ENCODE measurements at places on chromosomes 4 and X.

DNA sequence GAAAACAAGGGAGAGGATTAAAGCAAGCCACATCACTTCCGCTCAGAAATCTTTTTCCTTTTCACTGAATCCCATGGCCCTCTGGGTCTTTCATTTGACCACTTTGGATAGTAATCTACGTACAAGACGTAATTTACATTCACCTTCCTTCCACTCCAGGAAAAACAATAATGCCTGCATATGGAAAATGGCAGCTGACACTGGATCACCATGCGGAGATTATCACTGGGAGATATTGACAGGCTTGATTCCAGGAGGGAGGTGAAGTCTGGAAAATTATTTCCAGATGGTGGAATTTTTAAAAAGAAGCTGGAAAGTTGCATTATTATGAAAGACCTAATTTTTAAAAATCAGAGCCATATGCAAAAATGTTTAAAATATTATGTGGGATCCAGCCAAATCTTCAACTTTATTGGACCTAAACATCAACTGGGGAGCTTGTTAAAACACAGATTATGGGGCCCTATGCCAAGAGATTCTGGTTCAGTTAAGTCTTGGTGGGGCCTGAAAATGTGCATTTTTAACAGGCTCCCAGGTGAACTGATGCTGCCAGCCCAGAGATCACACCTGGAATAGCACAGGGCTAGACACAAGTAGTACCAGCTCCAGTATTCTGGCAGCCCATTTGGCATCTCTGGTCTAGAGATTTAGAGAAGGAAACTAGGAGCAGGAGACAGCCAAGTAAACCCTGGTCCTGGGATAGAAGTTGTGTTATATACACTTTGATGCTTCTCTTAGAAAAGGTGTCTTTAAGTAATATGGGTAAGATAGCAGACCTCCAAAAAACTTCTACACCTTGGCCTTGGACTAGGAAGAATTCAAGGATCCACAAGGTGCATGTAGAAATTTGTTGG lies 290.3 kb upstream of the LDB2 start:
- no peak for DNase-seq

DNA sequence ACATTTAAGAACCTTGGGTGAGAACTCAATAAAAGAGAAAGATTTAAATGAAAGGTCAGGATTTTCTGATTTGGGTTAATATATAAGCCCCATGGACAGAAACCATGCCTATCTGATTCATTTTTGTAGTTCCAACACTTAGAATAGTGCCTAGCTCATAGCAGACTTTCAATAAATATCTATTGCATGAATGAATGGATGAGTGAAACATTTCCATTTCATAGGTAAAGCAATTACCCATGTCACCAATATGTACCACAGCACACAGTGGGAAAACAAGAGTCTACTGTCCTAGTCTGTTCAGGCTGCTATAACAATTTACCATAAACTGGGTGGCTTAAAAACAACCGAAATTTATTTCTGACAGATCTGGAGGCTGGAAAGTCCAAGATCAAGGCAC lies 63.9 kb upstream of the PTPN13 start:
- no peak for DNase-seq

GRCh38 chrX:37872303-37872655 lies 24.9 kb upstream of the DYNLT3 start:
- DNase-seq = no peak

GRCh38 chrX:68699960-68700746 lies 52.7 kb downstream of the STARD8 start:
- DNase-seq = no peak

DNA sequence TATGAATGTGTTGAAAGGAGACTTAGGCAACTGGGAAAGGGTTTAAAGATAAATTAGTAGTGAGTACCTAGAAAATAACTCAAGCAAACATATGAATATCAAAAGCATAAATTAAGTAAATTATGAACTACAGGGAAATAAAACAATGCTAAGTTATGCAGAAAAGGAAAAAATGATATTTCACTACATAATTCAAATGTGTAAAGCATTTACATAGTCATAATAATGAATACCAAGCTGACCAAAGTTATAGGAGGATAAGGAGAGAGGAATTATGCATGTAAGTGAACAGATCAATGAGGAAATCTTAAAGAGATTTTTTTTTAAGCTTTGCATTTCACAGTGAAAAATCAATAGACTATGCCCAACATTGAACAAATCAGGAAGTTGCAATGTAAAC lies 145.0 kb downstream of the HDX start:
- no peak for DNase-seq

- DNase-seq = no peak
Observed at GRCh38 chrX:33840176-33840575, 291.9 kb downstream of the FAM47A start.

DNA sequence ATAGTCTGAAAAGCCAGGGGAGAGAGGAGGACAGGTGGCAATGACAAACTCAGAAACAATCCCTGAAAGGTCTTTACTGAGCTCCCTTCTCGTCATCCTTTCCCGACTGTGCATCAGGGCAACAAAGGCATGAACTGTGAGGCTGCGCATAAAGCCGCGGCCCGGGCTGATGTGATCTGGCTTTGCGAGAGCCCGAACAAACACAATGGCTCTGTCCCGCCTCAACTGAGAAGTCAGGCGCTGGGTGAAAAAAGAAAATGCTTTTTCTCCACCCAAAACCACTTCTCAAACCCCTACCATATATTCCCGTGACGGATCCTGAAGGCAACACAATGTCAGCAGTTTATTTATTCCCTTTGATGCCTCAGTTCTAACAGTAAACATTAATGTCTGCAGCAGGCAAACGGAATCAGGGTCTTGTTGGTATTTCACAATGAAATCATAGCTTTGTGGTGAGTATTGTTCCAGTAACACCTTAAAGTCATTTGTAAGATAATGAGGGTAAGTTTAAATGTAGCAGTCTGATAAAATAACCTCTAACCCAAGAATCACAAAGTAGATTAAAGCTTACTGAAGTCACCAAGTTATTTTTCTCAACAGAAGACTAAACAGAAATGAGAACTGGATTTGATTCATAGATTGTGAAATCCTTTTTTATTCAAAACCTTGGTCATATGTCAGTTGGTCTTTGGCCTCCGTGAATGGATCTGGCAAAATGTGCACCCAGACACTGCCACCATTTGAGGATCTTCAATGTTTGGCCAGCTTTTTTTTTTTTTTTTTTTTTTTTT lies 67.4 kb downstream of the APBB2 start:
- DNase-seq = no peak

GRCh38 chr4:82865592-82865991 lies 25.4 kb downstream of the SEC31A start:
- no peak for DNase-seq

DNA sequence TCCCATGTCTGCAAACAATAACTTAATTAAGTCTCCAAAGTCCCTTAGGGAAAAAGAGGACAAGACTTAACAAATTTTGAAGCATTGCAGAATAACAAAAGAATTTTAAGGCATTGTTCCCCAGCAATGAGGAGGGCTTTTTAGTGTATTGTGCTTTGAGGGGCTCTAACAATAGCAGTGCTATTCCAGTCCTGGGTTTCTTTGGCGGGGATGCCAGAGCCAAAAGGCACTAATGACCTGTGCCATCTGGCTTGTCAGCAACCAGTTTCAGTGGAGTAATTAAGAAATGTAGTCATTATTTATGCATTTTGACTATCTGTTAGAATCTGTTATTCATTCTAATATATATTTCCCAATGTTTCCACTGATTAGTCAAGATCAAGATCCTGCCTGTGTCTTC lies 575.4 kb downstream of the SPRY1 start:
- no peak for DNase-seq

- DNase-seq = no peak
Observed at GRCh38 chr4:156998500-156999174, 27.0 kb upstream of the PDGFC start.

DNA sequence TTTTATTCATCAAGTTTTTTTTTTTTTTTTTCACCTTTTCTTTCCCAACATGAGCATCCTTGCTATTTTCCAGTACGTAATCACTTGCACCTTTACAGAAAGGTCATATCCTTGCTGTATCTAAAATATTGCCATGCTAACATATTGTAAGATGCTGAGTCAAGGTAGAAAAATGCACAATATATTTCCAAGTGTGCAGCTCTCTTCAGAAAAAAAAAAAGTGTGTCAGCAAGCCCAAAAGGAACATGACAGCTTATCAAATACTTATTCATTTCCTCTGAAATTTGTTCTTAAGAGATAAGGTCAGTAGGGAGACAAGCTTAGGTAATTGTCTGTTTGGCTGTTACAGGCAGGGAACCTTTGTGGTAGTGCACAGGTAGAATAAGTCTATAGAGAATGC lies 27.0 kb downstream of the SH2D1A start:
- DNase-seq = no peak

Data from activated T-helper 1 cell treated with Interleukin-2 at 50 U/mL for 16 hours (primary cell).